ENCODE measurements at places on chromosomes 12 and 14.

- DNase-seq = peak; percentile 16
Observed at GRCh38 chr12:85575120-85576096, 260.8 kb downstream of the RASSF9 start.

GRCh38 chr14:23119363-23120327 is 590 bp upstream of the CEBPE start:
- DNase-seq = no peak

GRCh38 chr14:73761618-73762355 is 47.6 kb upstream of the PNMA1 start:
- no peak for DNase-seq

DNA sequence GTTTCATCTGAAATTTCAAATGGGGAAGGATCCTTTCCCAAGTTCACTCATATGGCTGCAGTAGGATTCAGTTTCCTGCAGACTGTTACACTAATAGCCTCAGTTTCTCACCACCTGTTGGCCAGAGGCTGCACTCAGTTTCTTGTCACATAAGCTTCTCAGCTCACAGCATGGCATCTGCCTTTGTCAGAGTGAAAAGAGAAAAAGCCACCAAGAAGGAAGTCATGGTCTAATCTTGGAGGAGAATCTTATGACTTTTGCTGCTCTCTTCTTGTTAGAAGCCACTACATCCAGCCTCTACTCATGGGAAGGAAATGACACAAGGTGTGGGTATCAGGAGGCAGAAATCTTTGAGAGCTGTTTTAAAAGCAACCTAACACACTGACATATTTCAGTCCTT is 39.4 kb upstream of the BTG1 start:
- no peak for DNase-seq

DNA sequence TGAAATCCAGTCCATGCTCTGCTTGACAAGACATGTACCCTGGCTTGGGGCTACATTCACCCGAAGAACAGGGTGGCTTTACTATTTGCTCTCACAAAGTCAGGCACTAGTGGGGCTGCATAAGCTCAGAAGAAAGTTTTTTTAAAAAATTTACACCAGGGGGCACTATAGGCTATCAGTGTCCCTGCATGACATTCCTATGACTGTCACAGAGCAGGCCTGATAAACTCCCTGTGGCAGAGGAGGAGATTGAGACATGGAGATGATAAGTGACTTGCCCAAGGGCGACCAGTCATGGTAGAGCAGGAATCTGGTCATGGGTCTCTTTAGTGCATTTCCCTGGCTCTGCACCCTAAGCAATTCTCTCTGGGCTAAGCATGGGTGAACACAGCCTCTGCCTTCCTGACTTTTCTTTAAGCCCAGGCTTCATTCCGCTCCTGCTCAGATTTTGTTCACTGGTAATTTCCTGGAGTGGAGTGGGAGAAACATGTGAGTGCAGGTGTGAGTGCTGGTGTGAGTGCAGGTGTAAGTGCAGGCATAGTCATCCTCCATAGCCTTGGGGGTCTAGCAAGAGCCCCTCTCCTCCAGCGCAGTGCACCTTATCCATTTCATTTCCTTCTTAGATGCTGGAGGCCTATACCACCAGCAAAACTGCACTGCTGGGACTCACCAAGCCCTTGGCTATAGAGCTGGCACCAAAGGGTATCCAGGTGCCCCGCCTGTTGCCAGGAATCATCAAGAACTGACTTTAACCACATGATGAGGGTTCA is 91.6 kb downstream of the DHRS2 start:
- peak; percentile 75 for DNase-seq

DNA sequence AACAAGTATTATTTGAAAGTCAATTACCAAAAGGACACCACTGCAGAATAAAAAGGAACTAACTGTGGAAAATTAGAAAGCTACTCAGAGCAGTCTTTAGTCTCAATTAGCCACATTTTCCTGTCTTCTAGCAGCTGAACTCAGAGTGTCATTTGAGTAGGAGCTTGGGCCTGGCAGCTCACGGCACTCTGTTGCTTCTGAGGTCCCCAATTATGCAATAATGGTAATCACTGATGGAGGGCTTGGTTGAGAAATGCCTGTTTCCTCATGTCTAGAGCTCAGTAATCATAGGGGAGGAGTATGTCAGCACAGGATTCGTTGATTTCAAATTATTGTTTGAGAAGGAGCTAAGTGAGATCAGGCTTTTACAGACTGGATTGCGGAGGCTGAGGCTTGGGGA is 108.6 kb downstream of the VRK1 start:
- DNase-seq = no peak

DNA sequence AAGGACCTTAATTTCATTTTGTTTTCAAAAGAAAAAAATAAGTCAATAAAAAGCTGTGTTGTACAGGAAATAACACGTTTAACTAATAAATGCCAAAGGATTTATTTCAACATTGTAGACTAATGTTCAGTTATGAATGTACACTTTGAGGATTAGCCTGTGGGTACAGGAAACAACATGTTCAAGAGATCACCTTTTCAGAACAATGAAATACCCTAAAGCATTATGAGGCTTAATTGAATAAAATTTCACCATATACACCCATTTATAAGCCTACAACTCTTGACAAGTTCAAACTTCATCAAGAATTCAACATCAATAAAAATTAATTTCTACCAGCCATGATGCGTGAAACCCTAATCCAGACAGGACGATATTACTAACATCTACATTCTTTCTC is 56.6 kb upstream of the SLC6A15 start:
- no peak for DNase-seq

DNA sequence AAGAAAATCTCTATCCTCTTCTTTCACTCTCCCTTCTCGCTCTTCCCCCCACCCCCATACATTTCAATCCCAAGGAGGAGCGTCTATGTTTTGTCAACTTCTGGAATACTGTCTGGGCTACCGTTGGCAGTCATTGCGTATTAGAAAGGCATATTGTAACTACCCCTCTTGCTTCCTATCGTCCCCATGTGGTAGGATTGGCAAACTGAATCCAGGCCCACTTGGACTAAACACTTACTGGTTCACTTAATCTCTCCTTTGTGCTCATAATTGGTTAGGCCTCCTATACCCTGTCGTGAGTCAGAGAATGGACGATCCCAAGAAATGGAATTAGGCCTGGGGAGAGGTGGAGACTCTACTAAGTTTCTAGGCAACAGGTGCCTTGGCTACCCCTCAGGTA is 68.8 kb upstream of the SLC8A3 start:
- no peak for DNase-seq

GRCh38 chr14:99158646-99159165 is 113.3 kb downstream of the BCL11B start:
- no peak for DNase-seq

DNA sequence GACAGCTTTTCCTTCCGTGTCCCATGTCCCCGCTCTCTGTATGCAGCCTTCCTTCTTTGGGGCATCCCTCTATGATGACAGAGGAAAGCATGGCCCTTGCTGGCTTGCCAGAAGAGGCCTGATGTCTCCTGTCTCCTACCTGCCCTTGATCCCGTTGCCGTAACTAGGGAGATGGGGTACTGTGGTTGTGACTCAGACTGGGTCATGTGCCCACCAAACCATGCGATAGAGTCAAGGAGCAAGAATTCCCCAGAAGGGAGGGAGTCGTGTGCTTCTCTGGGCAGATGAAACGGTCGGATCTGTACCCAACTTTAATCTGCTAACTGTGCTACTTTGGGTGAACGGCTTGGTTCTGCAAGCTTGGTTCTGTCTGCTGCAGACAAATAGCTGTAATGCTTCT is 99.1 kb upstream of the DYNC1H1 start:
- DNase-seq = no peak

DNA sequence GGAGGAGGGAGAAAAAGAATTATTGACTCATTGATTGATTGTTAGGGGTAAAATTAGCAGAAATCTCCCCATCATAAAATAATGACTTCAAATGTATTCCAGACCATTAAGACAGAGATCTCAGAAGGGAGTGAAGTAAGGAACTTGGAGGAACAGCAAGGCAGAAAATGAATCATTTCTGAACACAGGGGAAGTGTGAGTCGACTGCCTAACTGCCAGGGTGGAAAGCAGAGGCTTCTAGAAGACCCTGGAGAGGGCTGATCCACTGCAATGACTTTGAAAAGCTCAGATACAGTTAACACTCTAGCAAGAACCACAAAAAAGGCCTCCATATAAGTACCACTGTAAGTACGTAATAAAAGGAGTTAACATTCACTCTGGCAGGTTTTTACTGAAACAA is 9.7 kb downstream of the GLTP start:
- DNase-seq = peak; percentile 46

- no peak for DNase-seq
Observed at GRCh38 chr12:1924996-1925683, 6.7 kb upstream of the CACNA2D4 start.

DNA sequence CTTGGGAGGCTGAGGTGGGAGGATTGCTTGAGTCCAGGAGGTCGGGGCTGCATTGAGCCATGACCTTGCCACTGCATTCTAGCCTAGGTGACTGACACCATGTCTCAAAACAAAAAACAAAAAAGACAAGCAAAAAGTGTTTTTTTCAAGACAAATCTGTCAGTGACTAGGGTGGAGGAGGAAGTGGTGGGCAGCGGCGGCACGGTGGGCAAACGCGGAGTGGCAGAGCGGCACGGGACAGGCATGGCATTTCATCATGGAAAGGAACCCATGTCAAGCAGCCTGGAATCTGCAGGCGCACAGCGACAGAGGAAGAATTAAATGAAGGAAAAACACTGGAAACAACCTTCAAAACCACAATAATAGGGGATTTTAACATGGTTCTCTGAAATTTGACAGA is 4.0 kb upstream of the BTBD6 start:
- DNase-seq = no peak

DNA sequence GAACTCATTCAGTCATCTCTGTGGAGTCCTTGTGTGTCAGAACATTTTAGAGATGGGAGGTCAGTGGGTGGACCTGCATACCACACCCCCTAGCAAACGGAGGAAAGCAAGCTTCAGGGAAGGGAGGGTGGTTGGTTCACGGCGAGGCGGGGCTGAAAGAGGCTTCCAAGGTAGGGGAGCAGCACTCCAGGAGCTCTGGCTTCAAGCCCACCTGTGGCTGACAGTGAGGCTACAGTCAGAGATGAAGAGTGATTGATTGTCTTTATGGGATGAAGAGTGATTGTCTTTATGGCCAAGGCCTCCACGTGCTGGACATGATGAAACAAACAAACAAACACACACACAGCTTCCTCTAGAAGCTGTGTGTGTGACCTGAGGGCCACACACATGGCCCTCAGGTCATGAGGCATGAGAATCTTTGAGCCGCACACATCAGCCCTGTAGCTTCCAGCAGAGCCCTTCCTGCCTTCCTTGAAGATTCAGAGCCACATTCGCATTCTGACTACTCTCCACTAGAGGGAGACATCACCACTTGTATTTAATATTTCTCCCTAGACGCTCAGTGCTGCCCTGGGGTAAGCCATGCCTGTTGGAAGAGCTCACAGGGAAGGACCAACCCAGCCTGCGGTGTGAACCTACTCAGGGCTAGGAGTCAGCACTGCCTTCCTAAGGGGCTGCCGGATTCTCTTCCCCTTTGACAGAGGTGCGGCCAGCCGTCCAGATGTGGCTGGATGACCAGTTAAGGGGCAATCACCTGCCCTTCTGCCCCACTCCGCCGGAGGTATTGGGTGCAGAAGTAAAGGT is 54.4 kb upstream of the KCNA1 start:
- peak; percentile 73 for DNase-seq

GRCh38 chr12:111181143-111181726 is 187.7 kb downstream of the PHETA1 start:
- DNase-seq = no peak

DNA sequence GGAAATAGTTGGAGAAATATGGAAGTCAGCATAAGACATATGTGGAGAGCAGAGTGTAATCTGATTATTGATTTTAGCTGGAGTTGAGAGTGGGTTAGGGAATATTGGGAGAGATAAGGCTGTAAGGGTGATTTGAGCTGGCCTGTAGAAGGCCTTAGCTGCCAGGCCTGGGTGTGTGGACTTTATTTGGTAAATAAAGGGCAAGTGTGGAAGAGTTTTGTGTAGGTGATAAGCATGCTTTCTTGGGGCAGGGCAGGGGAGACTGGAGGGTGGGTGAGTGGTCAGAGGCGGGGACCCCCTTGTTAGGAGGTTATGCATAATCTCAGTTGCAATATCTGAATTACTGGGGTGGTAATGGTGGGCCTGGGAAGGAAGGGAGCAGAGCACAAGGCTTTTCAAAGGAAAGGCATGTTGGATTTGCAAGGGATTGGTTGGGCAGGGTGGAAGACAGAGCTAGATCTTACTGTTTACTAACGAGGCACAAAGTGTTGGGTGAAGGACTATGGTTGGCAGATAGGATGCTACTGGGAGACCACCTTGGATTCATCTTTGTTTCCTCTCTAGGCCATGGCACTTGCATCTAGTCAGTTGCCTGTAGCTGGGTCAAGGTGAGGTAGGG is 5.5 kb downstream of the KHNYN start:
- no peak for DNase-seq

GRCh38 chr12:62767946-62768345 is 167.0 kb downstream of the PPM1H start:
- DNase-seq = no peak

- DNase-seq = no peak
Observed at GRCh38 chr14:77219591-77219990, 38.0 kb downstream of the TMEM63C start.

- no peak for DNase-seq
Observed at GRCh38 chr12:51792417-51792816, 56.1 kb downstream of the FIGNL2 start.

GRCh38 chr12:67356380-67356774 is 87.2 kb downstream of the CAND1 start:
- DNase-seq = no peak

- DNase-seq = no peak
Observed at GRCh38 chr12:45427042-45427441, 211.1 kb downstream of the ANO6 start.

DNA sequence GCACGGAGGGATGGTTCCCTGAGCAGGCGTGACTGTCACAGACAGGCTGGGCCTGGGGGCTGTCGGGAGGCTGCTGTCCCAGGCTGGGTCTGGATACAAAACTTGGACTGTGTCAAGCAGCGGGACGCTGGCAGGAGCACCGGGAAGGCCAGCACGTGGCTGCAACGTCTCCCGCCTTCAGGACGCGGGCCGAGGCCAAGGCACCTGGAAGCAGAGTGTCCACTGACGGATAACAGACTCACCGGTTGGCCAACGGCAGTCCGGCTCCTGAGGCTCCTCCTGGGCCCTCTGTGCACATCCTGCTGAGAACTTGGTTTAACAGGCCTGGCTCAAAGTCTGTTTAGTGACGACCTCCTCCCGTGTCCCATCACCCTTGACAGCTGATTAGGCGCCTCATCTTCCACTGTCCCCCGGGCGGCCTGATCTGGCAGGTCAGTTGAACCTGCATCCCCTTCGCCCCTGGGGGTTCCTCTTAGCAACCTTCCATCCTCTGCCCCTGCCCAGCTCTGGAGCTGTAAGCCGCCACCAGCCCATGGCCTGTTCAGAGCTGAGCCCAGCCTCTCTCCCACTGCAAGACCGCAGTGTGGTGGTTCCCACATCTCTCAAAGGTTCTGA is 2.5 kb downstream of the XRCC3 start:
- DNase-seq = no peak

DNA sequence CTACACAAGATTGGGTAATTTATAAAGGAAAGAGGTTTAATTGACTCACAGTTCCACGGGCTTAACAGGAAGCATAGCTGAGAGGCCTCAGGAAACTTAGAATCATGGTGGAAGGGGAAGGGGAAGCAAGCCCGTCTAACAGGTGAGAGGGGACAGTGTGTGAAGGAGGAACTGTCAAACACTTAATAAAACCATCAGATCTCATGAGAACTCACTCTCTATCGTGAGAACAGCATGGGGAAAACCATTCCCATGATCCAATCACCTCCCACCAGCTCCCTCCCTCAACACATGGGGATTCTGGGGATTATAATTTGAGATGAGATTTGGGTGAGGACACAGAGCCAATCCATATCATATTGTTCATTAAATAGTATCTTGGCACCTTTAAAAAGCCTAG is 56.1 kb downstream of the EPS8 start:
- DNase-seq = no peak

- no peak for DNase-seq
Observed at GRCh38 chr12:129257524-129257923, 404.2 kb downstream of the GLT1D1 start.

Data from AG08396 (cell line).